GM12865 (cell line): ENCODE measurements at places on chromosomes 2 and 18.

DNA sequence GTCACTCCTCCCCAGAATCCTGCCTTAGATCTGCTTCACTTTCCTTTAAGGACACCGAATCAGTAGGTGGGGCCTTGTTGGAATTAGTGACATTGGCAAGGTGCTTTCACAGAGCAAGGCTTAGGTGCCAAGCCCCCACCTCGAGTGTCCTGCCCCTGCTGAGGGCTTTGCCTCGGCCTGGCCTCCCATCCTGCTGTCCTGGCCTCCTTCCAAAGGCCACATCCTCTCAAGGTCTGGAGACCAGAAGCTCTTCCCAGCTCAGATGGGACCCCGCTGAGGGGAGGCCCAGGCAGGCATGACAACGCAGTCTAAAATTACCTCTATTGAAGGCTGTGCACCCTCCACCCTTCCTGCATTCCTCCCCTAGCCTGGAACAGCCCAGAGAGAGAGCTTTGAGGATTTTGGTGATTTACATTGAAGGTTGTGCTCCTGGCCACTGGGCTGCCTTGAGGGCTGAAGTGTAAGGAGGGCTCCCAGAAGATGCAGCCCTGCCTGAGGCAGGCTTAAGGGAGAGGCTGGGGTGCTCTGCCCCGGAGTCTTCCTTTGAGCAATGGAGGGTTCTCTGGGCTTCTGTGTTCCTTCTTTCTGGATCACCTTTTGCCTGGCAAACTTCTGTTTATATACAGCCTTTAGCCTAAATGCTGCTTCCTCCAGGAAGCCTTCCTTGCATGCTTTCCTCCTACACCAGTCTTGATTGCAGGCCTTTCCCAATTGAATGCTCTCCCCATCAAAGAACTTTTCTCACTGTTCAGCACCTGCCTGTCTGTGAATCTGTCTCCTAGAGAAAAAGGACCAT, 154.4 kb downstream of the DDX1 start:
- no peak for DNase-seq

DNA sequence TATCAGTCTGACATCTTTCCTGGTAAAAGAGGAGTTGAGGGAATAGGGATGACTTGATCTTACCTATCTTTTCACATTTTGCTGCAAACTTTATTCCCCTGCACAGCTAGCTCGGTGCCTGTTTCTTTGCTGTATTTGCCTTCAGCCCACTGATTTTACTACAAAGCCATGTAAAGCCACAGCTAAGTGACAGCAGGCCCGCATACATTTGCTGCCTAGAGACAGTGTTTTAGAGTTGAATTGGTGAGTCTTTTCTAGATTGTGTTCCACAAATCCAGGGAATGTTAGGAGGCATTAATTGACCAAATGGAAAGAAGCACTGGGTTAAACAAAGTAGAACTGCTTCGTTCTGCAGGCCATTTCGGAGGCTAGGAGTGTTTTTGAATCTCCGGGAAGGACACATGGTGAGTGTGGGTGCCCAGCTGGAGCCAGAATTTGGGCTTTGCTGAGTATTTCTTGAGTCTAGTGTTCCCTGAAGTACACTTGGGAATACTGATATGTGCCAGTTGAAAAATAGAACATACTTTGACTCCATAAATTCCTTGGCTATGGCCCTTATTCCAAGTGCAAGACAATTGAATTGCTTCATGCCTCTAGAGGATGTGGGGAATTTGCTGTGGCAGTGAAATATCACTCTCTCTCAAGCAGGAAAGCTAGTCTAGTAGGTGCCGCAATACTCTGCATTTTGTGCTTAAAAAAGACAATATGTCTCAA, 329.8 kb downstream of the PTPRM start:
- DNase-seq: no peak

DNA sequence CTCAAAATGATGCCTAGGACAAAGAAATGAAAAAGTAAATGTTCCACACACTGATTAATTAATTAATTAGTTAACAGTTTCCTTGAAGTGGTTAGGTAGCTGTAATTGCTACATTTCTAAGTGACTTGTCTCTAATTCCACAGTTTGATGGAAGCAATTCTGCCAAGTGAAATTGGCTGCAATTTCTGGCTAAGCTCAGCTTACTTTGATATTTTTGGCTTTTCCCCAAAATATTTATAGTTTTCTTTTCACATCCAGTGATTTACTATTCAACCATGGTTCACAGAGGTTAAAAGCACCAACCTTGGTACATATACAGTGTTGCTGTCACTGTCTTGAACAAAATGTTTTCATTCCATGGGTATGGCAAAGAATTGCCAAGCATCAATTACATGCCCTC, 459.5 kb upstream of the CDH20 start:
- DNase-seq: no peak

DNA sequence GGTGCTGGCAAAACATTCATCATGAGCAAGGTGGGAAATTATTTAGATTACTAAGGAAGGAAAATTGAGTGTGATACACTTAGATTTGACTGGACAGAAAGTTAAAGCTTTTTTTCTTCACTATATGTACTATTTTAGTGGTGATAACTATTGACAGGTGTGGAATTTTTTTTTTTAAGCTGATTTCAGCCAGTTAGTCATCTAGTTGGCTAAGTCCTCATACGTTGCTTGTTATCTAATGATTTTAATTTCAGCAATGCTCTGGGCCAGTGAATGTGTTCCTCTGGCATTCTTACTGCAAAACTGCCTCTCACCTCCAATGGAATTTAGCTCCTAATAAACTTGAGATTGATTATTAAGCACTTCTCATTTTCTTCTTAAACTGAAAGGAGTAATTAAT, 1223.2 kb upstream of the ACVR2A start:
- DNase-seq: no peak

DNA sequence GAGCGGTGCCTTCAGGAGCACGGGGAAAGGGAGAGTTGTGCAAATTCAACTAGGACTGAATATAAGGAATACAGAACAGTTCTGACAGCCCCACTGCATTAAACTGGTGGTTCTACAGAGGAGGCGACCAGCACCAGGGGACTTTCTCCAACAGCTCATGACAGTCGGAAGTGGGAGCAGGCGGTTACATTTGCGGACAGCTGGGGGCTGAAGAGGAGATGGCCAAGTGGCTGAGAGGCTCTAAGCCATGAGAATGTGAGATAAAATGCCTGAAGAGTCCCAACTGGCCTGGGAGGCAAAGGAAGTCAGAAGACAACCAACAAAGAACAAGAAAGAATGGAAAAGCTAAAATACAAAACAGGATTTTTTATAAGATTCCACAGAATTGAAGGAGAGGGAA, 141.3 kb downstream of the L3MBTL4 start:
- DNase-seq: no peak

DNA sequence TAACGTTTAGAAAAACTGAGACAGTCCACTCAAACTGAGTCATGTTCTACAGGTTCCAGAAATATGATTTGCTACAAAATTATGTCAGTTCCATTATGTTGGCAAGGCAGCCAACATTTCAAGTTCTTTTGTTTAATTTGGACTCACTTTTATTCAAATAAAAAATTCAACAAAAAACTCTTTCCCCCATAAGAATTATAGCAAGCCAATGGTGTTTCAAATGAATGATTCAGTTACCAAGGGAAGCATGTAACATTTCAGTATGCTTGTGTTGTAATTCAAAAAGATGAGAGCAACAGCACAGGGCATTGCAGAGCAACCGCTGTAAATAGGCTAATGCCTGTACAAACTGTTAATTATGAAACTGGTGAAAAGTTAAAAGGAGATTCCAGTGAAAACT, 140.8 kb downstream of the FIGN start:
- no peak for DNase-seq
